Activated naive CD4-positive, alpha-beta T cell treated with Interleukin-2 at 50 U/mL for 16 hours (primary cell): ENCODE measurements at places on chromosomes 12 and 14.
A peak's percentile ranks its signal among the peaks of the same experiment; 100 is the strongest.

DNA sequence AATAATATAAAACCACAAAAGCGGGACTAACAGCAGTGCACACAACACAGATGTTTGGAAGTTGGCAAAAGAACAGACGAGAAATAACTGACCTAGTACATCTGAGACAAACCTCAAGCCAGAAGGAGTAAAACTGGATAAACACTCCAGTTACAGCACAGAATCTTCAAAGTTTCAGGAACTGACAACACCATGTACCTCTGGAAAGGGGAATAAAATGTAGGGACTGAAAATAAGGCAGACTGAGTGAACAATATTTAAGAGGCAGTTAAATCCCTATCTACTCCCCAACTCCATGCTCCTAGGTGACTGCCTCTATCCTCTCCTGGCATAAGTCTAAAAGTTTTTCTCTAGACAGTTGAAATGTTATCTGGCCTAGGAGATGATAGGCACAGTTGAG, 57.9 kb downstream of the ZFYVE21 start:
- no peak for DNase-seq

DNA sequence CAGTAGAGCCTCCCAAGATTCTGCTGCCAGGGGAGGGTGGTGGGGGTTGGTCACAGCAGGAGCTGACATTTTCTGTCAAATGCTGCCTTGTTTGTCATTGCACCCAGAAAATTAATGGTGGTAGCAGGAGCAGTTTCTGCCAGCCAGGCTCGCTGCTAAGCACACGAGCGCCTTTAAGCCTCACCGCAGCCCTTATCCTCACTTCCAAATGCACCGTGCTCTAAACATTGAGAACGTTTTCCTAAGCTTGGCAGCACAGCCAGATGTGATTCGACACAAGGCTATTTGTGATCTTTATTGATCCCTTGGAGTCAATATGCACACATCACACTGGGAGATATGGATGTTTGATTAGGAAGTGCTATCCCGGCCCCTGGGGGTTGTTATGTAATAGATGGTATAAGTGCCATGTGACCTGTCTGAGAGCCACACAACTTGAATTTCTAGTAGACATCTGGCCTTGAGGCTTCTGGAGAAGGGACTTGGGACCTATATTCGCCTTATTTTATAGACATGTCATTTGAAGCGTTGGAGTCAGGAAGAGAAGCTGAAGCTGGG, 31.6 kb upstream of the BEGAIN start:
- DNase-seq = no peak

DNA sequence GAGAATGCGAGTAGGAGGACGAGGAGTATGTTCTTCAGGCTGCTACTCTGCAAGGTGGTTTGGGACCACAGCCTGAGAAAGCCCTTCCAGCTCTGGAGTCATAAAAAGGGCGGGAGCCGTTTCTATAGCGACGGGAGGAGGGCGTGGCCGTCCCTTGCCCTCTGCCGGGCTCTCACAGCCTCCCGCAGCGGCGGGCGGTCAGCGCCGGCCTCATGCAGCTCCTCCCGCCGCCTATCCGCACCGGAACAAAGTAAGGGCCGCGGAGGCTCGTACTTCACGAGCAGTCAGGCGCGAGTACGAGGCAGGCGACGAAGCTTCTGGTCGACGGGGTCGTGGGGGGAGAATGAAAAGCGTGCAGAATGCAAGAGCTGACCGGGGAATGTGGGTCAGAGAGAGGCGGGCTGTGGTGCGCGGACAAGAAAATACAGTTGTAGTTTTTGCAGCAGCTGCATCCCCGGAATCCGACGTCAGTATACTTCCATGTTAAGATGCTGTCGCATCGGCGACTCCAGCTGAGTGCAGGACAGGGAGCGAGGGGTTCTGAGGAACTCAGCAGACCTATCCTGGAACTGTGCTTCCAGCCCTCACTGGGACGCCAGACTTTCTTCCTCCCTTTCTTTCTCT, at the start of gene DYRK4:
Gene DYRK4, plus strand, starts transcription at position 175 of the 624 bp plus-strand sequence. Its CDS starts 38 bp downstream, at position 213.
- no peak for DNase-seq

GRCh38 chr12:117118838-117119591, 19.8 kb upstream of the TESC start:
- DNase-seq = no peak

DNA sequence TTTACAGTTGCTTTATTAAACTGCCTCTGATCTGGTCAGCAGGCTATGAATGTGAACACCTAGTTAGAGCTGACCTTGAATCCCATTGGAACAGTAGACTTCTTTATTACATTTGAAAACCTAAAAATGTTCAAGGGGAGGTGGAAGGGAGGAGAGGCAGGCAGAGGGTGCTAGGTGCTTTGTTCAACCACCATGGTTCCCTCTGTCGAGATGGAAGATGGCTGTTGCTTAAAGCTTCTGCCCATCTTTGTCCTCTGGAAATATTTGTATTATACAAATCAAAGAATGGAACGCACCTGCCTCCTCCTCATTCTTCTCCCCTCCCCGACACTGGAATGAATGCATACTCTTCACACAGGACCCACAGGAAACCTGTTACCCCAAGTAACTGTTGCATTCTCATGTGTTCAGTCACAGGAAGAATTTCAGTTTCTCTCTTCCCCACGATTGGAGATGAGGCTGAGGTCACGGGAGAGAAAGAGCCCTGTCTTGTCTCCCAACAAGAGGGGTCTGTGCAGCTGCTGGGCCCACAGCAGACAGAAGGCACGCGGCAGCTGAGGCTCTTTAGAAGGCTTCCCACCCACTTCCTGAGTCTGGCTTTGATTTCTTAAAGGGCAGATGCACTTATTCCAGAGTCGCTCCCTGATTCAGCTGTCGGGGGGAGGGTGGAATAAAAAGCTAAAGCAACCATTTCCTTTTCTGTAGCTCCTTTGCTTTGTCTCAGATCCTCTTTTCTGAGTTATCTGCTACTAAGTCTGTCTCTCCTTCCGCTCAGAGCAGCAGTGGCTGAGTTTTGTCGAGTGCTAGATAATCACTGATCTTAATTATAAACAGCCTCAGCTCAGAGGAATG, 217.9 kb upstream of the BTG1 start:
- peak; percentile 16 for DNase-seq
